NCI-H1092 treated with DMSO at 0.1 percent for 48 hours (cell line): ENCODE measurements at places on chromosomes 1 and 21.

GRCh38 chr1:248805876-248806275 lies 19.8 kb downstream of the SH3BP5L start:
- no peak for DNase-seq

DNA sequence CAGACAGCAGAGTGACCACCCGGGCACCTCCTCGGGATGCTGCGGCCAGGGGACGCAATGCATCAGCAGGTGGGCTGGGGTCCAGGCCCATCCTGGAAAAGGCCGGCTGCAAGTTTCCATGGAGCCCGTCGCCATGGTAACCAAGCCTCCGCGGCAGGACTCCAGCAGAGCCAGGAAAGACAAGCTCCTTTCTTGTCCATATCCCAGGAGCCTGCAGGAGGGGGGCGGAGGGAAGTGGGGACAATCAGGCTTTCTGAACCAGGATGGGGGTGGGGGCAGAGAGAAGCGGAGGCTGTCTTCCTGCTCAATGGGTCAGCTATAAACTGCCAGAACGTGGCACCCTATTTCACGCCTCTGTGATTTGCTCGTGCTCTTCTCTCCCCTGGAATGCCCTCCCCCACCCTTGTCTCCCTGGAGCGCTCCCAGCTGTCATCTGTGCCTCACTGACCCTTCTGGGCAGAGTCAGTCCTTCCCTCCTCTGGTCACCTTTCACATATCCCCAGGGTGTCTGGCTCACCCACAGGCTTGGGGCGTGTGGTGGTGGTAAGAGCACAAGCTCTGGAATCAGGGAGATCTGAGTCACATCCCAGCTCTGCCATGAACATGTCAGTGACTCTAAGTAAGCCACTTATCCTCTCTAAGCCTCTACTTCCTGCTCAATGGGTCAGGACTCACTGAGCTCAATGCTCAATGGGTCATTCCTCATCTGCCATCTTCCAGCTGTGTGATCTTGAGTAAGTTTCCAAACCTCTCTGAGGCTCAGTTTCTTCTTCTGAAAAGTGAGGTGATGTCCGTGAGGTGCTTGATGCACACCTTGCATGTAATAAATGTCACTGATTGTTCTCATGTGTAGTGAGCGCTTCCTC lies 58.9 kb upstream of the LAPTM5 start:
- peak; percentile 20 for DNase-seq

DNA sequence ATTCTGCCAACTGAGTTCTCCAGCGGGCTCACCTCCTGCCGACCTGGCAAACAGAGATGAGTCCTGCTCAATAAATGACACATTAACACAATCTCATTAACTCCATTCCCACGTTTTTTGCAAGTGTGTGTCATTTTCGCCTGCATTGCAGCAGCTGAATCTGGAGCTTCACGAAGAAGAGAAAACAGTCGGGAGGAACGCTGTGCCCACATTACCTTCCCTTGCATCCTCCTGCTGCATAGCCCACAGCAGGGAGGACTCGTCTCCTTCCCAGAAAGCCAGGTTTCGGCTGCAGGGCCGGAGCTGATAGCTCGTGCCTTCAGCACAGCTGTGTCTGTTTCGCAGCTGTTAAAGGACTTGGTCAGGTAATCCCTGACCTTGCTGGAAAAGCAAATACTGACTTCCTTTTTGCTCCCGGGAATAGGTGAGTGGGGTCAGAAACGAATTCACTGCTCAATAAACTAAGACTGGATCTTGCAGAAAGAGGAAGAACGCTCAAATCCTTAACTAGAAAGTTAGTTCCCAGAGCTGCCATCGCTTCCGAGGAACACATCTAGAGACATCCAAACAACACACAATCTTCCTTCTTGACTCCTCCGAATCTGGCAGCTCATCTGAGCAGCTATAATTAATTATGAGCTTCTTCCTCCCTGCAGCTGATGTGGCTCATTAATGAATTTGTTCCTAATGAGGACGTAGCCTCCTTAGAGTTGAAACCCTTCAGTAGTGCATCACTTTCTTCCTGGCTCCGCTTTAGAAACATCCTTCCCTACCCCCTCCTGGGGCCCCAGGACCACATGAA lies 33.0 kb downstream of the KANK4 start:
- peak; percentile 14 for DNase-seq

- DNase-seq = no peak
These were observed 40.5 kb downstream of the AK5 start for GRCh38 chr1:77322061-77322900.

DNA sequence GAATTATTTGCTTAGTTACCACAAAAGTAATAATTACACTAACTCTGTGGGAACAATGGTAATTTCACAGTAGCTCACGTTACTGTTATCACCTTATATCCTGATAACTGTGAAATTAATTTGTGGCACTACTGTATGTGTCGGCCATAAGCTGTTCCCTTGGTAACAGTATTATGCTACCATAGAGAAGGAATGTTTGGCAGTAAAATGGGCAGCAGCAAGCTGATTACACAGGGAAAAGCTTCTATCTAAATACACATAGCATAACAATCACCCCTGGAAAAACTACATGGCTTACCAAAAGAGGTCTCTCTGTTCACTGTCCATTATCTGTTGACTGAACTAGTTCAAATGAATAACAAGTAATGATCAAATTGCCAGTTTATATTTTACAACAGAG lies 124.1 kb downstream of the DPYD start:
- no peak for DNase-seq

DNA sequence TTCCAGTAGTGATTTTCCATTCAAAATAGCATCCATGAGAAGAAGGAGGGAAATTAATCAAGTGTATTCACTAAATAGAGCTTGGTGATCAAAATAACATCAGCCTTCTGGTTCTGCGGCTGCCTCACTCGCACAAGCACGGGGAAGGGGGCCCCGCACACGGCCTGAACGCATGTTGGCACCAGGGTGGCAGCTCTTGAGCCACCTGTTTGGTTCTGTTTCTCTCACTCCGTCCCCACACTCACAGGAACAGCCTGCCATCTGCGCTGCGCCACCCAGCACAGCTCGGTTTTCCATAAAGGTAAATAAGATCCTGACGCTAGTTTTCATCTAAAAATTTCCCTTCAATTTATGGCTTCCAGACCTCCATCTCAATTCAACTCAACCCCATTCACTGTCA lies 49.4 kb downstream of the TIAM1 start:
- DNase-seq = no peak

DNA sequence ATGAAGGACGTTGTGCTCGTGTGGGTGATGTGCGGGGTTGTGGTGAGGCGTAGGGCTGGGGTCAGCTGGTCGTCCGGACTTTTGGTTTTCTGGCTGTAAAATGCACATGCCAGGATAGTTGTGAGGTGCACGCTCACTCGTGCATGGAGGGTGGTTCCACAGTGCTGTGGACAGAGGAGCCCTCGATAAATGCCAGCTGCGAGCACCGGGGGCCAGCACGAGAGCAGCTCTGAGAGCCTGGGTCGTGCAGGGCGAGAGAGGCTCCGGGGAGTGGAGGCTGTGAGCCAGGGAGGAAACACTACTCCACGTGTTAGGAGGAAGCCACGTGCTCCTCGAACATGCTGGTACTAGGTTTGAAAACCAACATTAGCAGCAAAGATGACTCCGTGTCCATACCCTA lies 39.4 kb downstream of the COL18A1 start:
- no peak for DNase-seq

DNA sequence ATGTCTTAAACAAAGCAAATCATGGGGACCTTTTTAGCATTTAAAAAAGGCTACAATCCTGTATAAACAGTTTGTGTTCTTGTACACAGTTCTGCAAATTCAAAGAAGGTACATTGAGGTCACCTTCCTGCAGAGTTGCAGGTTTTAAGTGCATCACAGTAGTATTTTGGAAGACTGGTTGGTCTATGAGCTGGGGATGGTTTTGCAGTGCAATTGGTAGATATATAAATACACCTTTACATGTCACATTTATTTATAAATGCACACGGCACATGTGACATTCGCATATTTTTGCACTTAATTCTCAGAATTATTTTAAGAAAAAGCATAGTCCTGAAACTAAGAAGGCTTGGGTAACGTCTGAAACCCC lies 599 bp upstream of the ITPKB start:
- DNase-seq = no peak

DNA sequence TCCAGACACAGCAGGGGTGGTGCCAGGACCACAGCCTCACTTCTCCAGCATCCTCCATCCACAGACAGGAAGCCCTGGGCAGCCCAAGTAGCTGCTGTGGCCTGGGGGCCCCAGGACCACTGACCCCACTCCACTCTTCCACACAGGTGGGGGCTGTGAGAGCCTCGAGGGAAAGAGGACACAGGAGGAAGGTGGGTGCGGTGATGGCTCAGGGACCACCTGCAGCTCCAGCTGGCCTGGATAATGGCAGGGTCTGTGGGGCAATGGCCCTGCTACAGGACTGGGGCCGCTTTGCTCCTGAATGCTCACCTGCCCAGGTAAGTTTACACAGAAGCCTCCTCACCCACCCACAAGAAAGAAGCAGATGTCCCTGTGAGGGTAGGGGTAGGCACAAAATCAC lies 18.3 kb upstream of the PRSS38 start:
- DNase-seq = no peak

DNA sequence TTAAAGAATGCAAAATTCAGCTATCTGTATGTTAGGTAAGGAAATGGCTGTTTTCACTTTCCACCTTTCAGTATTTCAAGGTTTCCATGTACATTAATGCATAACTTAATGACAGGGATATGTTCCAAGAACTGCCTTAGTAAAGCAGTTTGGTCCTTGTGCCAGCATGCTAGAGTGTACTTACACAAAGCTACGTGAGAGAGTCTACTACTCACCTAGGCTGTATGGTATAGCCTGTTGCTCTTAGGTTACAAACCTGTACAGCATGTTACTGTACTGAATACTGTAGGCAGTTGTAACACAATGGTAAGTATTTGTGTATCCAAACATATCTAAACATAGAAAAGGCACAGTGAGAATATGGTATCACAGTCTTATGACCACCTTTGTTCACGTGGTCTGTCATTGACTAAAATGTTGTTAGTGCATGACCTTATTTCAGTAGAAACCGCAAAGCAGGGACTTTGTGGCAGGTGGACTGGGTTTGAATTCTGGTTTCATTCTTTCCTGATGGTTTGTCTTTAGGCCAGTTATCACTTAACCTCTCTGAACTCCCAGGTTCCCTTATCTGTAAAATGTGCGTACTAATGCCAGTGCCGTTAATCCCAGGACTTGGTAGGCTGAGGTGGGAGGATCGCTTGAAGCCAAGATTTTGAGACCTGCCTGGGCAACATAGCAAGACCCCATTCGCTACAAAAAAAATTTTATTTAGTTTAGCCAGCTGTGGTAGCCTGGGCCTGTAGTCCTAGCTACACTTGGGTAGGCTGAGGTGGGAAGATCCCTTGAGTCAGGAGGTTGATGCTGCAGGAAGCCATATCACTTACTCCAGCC lies 4.9 kb downstream of the SMYD2 start:
- peak; percentile 12 for DNase-seq

- no peak for DNase-seq
These were observed 287.5 kb downstream of the LRRIQ3 start for GRCh38 chr1:73910466-73910865.

GRCh38 chr1:207972337-207972736 lies 61.4 kb upstream of the CD34 start:
- DNase-seq = no peak

DNA sequence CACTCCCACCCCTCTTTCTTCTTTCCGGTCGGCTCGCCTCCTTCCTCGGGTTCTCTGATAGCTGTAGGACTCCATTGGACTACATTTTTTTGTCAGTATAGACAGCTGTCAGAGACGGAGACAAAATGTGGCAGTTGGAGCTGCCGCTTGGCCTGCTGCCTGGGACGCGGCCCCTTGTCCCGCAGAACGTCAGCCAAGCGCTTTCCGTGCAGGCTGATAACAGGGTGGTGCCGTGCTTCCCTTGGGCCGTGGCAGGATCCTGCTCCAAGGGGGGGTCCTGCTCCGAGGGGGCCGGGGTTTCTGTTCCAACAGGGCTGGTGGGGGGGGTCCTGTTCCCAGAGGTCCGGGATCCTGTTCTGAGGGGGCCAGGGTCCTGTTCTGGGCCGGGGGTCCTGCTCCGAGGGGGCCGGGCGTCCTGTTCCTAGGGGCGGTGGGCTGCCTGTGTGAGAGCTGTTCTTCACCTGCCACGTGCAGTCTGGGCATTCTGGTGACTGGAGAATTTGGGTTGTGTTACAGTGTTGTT lies 4.9 kb downstream of the SKI start:
- DNase-seq = no peak

DNA sequence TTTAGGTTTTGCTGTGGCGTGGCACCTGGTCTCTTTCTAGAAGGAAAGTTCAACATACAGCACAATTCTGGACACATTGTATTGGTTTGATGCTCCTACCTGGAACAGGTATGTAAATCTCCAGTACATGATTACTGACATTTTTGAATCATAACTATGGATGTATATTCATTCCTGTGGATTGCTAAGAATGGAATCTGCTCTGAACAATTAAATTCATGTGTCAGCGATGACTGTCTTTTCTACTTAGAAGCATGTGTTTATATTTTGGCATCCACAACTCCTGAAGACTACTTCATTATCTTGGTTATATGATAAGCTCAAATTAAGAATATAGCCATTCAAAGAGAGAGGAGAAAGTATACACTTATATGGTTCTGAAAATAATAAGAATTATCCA lies 291.8 kb downstream of the CHRM3 start:
- DNase-seq = no peak

DNA sequence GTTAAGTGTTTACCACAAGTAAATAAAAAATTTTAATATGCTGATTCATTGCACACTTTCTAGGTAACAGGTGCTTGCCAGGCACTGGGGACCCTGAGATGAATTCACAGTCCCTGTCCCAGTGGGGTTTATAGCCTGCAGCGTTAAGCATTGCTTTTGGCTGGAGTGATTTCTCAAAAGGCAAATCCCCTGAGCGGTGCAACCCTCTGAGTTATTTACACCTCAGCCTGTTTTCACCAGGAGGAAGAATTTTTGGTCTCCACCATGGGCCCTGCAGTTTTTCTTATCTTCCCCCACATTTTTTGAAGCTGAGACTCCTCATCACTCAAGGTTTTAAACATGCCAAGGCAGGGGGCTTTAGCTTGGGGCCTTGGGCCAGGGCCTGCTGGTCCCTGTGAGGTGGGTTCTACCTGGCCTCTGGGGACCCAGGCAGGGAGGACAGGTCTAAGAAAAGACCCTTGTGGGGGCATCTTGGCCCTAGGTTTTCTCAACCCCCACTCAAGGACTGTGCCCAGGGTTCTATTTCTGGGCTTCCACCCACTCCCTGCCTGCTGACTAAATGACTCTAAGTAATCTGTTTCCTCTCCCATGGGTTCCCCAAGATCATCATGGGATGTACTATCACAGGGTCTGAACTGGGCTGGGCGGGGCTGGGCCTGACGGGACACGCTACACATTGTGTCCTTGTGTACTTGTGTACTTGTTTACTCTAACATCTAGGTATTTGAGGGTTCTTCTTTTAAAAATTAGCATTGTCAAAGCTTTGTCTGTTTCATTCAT lies 10.2 kb upstream of the CHIT1 start:
- DNase-seq = no peak
